NCI-H2081 (cell line): ENCODE measurements at places on chromosomes 3 and 15.

- no peak for DNase-seq
These were observed 320.2 kb downstream of the CHST2 start for GRCh38 chr3:143439817-143440216.

DNA sequence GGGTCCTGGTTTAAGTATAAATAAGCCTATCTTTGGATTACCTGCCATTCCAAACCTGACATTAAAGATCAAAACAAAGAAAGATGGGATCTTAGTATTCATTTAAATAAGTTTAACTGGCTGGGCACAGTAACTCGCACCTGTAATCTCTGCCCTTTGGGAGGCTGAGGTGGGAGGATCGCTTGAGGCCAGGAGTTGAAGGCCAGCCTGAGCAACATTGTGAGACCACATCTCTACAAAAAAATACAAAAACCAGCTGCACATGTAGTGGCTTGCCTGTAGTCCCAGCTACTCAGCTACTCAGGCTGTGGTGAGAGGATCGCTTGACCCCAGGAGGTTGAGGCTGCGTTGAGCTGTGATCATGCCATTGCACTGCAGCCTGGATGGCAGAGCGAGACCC is 176.9 kb downstream of the FNDC3B start:
- no peak for DNase-seq

- DNase-seq = no peak
These were observed 878 bp upstream of the RAD51 start for GRCh38 chr15:40693904-40694687.

GRCh38 chr3:46713050-46713897 is 4.4 kb downstream of the PRSS50 start:
- DNase-seq = no peak

- no peak for DNase-seq
These were observed 4.4 kb downstream of the SEMA6D start for GRCh38 chr15:47721676-47722075.

- no peak for DNase-seq
These were observed 44.3 kb upstream of the XRN1 start for GRCh38 chr3:142492184-142492583.

DNA sequence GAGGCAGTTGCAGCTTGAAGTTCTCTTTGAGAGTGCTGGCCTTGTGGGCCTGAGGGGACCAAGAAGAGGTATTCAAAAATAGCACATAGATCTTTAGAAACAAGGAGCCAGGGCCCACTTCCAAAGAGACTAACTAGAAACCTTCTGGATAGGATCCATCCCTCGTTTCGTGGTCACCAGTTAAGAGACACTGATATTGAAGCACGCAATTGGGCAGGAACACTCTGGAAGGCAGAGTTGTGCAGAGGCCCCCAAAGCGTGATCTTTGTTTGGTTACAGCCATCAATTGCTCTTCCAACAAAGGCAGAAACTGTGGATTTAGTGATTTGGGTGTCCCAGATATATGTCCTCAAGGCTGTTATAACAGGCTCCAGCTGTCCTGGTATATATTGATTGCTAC is 46.7 kb upstream of the ACAN start:
- no peak for DNase-seq
